ENCODE measurements at places on chromosomes 13 and 19. TPM values are rescaled to one million over a fixed set of nuclear protein-coding genes. Genes with fewer than 3 reads are reported as not detected.

DNA sequence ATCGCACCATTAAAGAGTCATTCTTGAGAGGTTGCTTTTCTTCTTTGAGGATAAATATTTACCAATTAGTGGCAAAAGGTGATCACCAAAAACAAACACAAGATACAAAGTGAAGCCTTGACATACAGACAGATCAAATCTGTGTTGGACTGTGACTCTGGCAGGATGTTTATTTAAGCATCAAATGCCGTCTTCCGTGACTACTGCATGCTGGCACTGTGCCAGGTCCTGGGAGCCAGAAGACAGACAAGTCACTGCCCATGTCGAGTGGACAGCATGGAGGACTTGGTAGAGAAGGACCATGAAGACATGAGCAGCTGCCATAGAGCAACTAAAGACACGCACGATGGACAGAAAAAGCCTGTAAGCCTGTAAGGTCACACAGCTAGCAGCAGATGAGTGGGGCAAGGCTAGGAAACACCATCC lies 92.8 kb upstream of the FARP1 start:
- DNase-seq, result no peak

DNA sequence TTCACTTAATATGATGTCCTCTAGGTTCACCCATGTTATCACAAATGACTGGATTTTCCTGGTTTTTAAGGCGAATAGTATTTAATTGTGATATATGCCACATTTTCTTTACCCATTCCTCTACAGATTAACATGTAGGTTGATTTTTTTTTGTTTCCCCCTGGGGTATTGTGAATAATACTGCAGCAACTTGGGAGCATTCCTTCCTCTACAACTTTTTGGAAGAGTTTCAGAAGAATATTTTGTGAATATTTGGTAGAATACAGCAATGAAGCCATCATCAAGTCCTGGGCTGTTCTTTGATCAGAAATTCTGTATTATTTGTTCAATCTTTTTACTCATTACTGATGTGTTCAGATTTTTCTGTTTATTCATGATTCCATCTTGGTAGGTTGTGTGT lies 5.6 kb upstream of the ZNF331 start:
- no peak for DNase-seq

DNA sequence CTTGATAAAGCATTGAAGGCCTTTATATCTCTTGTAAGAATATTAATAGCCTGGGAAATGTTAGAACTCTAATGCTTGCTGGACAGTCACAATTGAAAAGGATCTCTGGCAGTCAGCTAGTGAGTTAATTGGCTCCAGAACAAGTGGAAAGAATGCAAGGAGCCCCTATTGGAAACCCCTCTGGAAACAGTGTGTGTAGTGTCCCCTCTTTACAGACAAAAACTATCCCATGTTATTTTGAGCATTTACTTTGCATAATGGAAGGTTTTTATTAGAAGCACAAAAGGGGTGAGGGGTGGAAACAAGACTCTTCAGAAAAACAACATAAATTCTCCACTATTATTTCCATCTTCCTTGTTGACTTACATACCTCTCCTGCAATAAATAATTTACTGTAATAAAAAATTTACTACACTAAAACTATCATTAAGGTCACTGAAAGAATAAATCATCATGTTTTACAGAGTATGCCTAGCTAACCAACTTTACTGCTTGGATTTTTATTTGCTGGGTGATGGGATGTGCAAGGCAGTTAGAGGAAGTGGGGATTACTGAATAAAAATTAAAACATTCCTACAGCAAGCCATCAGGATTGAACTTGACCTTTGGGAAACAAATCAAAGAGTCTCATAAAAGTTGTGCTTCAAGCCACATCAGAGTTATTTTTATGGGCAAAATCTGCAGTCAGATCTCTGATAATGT lies 610.4 kb downstream of the TBC1D4 start:
- DNase-seq, result no peak

GRCh38 chr19:42366673-42367072 lies 23.4 kb downstream of the CNFN start:
- DNase-seq, result no peak

GRCh38 chr13:36135876-36136275 lies 4.7 kb upstream of the DCLK1 start:
- DNase-seq, result no peak

GRCh38 chr19:39825531-39826076 lies 8.4 kb downstream of the DYRK1B start:
- DNase-seq, result peak; percentile 71

GRCh38 chr19:10895920-10896319 lies 24.6 kb downstream of the CARM1 start:
- DNase-seq, result no peak

GRCh38 chr19:33550768-33551167 lies 29.2 kb upstream of the PEPD start:
- DNase-seq, result no peak

GRCh38 chr13:67416047-67416925 lies 186.2 kb upstream of the PCDH9 start:
- no peak for DNase-seq

DNA sequence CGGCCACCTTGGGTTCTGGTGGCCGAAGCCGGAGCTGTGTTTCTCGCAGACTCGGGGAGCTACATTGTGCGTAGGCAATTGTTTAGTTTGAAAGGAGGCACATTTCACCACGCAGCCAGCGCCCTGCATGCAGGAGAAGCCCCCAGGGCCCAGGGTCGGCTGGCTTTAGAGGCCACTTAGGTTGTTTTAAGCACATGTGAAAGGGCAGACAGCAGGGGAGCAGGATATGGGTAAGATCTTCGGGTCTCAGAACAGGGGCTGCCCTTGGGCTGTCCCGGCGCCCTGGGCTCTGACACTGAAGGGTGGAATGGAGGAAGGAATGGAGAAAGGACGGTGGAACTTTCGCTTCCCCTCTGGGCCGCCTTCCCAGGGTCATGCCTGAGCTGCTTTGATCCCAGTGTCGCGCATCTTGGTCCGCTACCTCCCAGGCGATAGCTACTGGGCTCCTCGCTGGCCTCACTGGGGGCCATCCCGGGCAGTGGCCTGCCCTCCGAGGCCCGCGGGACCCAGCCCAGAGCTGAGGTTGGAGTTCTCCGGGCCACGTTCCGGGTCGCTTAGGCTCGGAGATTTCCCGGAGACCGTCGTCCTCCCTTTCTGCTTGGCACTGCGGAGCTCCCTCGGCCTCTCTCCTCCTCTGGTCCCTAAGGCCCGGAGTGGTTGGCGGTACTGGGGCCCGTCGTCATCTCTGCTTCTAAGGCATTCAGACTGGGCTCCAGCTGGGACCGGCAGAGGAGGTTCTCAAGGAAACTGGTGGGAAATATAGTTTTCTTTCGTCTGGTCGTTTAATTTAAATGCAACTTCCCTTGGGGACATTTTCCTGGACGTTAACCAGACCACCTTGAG lies 4.3 kb upstream of the POU4F1 start:
- no peak for DNase-seq

DNA sequence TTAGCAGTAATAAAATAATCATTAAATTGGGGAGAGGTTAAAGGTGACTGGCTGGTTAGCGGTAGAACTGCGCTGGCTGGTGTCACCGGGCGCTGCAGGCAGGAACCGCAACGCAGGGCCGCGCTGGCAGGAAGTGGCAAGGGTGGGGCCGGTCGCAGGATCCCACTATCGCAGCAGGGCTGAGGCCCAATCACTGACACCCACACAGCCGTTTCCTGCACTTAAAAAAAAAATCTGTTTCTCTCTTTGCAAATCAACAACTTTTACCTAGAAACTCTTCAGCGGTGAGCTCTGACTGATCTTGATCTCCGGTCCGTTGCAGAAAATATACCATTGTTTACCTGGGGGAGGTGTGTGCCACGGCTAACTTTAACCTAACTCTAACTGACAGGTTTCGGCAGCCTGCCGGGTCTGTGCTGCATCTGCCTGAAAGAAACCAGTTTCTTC lies 46.9 kb downstream of the KLF2 start:
- peak; percentile 68 for DNase-seq

DNA sequence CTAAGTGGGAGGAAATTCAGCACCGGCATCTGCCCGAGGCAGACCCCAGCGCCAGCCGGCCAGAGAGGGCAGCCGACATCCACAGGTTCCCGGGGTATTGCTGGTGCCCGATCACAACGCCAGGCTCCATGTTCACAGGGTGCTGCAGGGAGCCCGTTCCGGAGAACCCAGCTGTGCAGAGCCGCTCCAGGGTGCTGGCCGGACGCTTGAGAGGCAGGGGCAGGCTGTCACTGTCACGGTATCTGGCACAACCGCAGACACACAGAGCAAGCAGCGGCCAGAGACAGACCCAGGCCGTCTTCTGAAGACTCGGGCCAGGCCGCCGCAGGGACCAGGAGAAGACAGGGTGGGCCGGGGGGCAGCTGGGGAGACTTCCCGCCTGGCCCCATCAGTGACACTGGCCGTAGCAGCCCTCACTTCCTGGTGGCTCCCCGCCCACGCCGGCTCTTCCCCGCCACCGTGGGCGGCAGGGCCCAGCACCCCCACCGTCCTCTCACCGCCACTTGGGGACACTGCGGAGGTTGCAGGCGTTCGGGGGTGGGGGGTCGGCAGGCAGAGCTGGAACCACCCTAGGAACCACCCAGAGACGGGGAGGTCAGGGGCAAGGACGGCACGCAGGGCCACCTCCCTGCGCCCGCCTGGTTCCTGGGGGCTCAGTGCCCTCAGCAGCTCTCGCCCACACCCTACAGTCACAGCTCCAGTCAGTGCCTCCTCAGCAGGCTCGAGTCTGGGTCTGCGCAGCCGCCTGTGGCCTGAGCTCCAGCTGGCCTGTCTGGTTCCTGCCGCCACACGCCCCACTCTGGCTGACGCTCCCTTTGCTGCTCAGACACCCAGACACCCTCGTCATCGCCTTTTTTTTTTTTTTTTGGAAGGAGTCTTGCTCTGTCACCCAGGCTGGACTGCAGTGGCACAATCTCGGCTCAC lies 3.8 kb downstream of the RNF126 start:
- DNase-seq, result peak; percentile 91

Gene DACT3
- polyA plus RNA-seq, result 28.3 TPM

Gene ZNF749
- polyA plus RNA-seq, result 1.9 TPM

Gene CNN1
- polyA plus RNA-seq, result 298 TPM

Gene TMEM255B
- polyA plus RNA-seq, result 7.8 TPM

Gene NLRP7
- polyA plus RNA-seq, result not detected

All from right cardiac atrium (tissue), 5 donors.